ENCODE measurements at places on chromosomes 3 and 15.

DNA sequence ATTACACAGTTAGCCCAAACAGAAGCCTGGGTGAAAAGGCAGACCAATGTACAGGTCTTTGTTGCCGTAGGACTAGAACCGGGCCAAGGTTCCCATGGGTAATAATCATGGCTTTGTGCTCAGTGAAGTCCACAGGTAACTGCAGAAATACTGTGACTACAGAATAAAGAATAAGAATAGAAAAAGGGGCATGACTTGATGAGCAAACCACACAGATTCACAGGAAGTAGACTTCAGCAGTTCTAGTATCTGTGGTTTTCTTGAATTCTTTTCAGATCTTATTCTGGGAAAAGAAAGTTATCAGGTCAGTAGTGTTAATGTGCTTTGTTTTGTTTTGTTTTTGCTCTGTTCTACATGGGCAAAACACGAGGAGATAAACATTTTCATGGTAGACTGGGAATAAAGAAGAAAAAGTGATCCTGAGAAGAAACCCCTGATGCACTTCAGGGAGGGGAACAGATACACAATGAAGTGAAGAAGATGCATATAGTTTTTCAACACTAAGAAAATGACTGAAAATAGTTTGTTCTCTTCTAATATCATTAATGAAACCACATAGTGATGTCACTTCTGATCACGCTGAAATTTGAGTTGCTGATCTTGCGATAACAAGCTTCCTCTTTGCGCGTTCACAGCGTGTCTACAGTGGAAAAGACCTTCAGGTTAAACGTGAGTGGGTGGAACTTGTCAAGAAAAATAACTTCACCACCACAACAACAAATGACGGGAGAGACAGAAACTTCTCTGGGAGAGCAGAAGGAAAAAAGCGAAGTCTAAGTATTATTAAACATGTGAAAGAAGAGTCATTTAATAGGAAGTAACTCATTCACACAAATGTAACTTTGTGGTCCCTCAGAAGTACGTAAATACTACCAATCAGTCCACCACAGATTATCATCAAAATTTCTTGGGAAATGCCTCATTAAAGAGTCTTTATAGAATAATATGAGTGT is 315.8 kb upstream of the SATB1 start:
- H3K27me3 ChIP-seq = no peaks in the 10 kb centered on the region
- peak; percentile 63 for DNase-seq
- no peak overlapping the region for H3K27ac ChIP-seq
- H3K36me3 ChIP-seq = no peaks in the 10 kb centered on the region

DNA sequence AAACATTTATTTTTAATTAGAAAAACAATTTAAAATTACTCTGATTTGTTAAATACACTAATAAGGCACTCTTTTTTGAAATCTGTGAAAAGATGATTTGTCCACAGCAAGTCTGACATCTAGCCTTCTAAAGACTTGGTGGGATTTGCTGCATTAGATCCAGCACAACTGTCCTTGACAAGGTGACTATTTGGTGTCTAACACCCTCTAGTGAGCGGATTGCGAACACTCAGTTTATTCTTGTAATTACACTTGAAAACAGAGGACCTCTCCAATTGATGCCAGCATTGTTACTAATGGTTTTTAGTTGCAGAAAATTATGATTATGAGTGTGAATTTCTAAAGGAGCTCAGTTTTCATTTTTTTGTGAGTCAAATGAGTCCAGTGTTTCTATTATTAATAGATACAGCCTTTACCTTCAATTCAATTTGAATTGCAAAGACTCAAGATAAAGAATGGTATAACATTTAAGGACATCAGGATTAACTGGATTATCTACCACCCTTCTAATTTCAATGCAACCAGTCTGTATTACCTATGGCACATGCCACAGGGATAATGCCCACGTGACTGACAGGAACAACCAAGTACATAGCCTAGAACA is 29.7 kb upstream of the STRIT1 start:
- H3K36me3 ChIP-seq = no peaks in the 10 kb centered on the region
- no peaks in the 10 kb centered on the region for H3K27me3 ChIP-seq
- H3K4me3 ChIP-seq = no peak overlapping the region
- no peaks in the 10 kb centered on the region for H3K4me1 ChIP-seq
- no peak overlapping the region for H3K27ac ChIP-seq

GRCh38 chr3:119418641-119419040 is 44.8 kb downstream of the TMEM39A start:
- peaks cover 35% of the 10 kb centered on the region for H3K36me3 ChIP-seq
- H3K27ac ChIP-seq = no peak overlapping the region
- no peaks in the 10 kb centered on the region for H3K4me1 ChIP-seq
- H3K4me3 ChIP-seq = no peak overlapping the region
- DNase-seq = no peak

DNA sequence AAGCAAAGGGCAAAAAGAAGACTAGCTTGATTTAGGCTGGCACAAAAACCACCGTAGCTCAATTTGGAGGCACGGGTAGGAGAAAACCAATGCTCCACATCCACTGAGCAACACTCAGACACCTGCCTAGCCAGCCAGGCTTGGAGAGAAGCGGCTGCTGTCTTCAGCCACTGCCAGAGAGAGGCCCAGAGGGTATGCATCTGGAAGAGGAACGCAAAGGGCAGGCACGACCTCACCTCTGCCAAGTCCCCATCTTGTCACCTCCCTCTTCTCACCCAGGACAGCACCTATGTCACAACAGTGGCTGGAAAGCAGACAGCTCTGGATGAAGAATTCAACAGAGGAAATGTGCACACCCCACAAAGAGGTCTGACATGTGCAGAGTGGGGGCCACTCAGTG is 93.5 kb downstream of the ADAMTS17 start:
- H3K36me3 ChIP-seq = no peaks in the 10 kb centered on the region
- H3K4me3 ChIP-seq = no peak overlapping the region
- H3K27me3 ChIP-seq = no peaks in the 10 kb centered on the region
- DNase-seq = peak; percentile 35
- H3K4me1 ChIP-seq = no peaks in the 10 kb centered on the region
- H3K27ac ChIP-seq = no peak overlapping the region

GRCh38 chr15:62404194-62404985 is 239.3 kb upstream of the C2CD4B start:
- peak overlapping the region; percentile 40 for H3K27ac ChIP-seq
- peaks cover 4% of the 10 kb centered on the region for H3K4me1 ChIP-seq
- no peaks in the 10 kb centered on the region for H3K36me3 ChIP-seq
- H3K27me3 ChIP-seq = no peaks in the 10 kb centered on the region
- no peak for DNase-seq

DNA sequence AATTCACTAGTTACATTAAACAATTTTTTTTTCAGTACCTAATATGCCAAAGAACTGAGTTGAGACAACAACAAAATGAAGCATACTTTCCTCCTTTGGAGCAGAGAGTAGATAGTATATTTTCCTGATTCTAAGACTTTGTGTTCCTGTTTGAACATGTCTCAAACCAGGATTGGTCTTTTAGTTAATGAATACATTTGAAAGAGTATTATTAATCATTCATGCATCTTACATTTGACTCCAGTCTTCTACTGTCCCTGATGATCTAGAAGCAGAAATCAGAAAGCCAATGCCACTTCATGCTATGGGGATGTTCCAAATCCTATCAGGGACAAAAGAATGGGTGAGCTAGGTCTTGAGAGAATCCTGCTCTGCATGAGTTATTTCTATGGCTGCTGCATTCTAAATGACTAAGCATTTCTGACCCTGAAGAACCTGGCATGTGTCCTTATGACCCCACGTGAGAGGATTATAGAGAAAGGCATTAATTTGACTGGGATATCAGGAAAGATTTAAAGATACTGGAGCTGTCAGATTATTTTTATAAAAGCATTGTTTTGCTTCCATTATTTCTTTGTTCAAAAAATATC is 32.9 kb upstream of the MBNL1 start:
- H3K4me3 ChIP-seq = no peak overlapping the region
- no peak for DNase-seq
- H3K4me1 ChIP-seq = no peaks in the 10 kb centered on the region
- H3K27me3 ChIP-seq = no peaks in the 10 kb centered on the region
